ENCODE measurements at places on chromosomes 12 and 14. TPM values are rescaled to one million over a fixed set of nuclear protein-coding genes. Genes with fewer than 3 reads are reported as not detected.

MANSC4 gene
- not detected for total RNA-seq

TMEM132C gene
- not detected for total RNA-seq

EPYC gene
- not detected for total RNA-seq

RHEBL1 gene
- 4.5 TPM for total RNA-seq

PLEKHD1 gene
- total RNA-seq: not detected

B4GALNT3 gene
- 0.75 TPM for total RNA-seq

TAS2R19 gene
- total RNA-seq: not detected

ARMH4 gene
- 0.62 TPM for total RNA-seq

TCL1B gene
- total RNA-seq: not detected

ZNF641 gene
- 5.9 TPM for total RNA-seq

KRT71 gene
- not detected for total RNA-seq

P2RX7 gene
- not detected for total RNA-seq

KRT73 gene
- not detected for total RNA-seq

TDRD9 gene
- total RNA-seq: 0.04 TPM

ARHGAP9 gene
- 0.99 TPM for total RNA-seq

TPI1 gene
- total RNA-seq: 1,628 TPM

TTLL5 gene
- 13.7 TPM for total RNA-seq

E2F7 gene
- 8.2 TPM for total RNA-seq

RIMKLB gene
- 20.7 TPM for total RNA-seq

CACNB3 gene
- total RNA-seq: 34.0 TPM

DHRS2 gene
- 5.0 TPM for total RNA-seq

PLEKHG7 gene
- total RNA-seq: not detected

NTF3 gene
- total RNA-seq: not detected

PTPRO gene
- total RNA-seq: not detected

INHBC gene
- not detected for total RNA-seq

TAS2R30 gene
- not detected for total RNA-seq

TSHR gene
- total RNA-seq: not detected

MYH6 gene
- total RNA-seq: 0.02 TPM

C14orf39 gene
- total RNA-seq: not detected

LRRC9 gene
- not detected for total RNA-seq

LHX5 gene
- total RNA-seq: not detected

SLC39A2 gene
- not detected for total RNA-seq

NUAK1 gene
- total RNA-seq: 8.5 TPM

KRT77 gene
- total RNA-seq: not detected

SCN8A gene
- 1.3 TPM for total RNA-seq

XPOT gene
- total RNA-seq: 41.6 TPM

PTGES3 gene
- 351 TPM for total RNA-seq

MYO1H gene
- not detected for total RNA-seq

LRP6 gene
- total RNA-seq: 19.7 TPM

RIPK3 gene
- total RNA-seq: not detected

USP15 gene
- total RNA-seq: 32.8 TPM

ACADS gene
- 11.0 TPM for total RNA-seq

CHGA gene
- total RNA-seq: 1.6 TPM

All from A549 treated with ZK216348 at 1 μM for 4 hours (cell line).